ENCODE measurements at places on chromosomes 2 and 18.

- no peaks in the 10 kb centered on the region for H3K27me3 ChIP-seq
- DNase-seq, result no peak
- H3K4me3 ChIP-seq, result no peak overlapping the region
- H3K27ac ChIP-seq, result no peak overlapping the region
- no peaks in the 10 kb centered on the region for H3K4me1 ChIP-seq
These were observed 488.7 kb upstream of the TCF4 start for GRCh38 chr18:56076723-56077122.

GRCh38 chr2:10223932-10224720 lies 78.6 kb upstream of the HPCAL1 start:
- DNase-seq, result no peak
- no peaks in the 10 kb centered on the region for H3K4me1 ChIP-seq
- H3K36me3 ChIP-seq, result no peaks in the 10 kb centered on the region
- no peak overlapping the region for H3K4me3 ChIP-seq
- H3K27ac ChIP-seq, result no peak overlapping the region
- no peaks in the 10 kb centered on the region for H3K27me3 ChIP-seq

- DNase-seq, result no peak
- no peaks in the 10 kb centered on the region for H3K4me1 ChIP-seq
- peaks cover 18% of the 10 kb centered on the region for H3K36me3 ChIP-seq
- H3K4me3 ChIP-seq, result no peak overlapping the region
- H3K27ac ChIP-seq, result no peak overlapping the region
These were observed 46.6 kb downstream of the SMAD2 start for GRCh38 chr18:47883771-47884413.

GRCh38 chr2:12549641-12550040 lies 167.1 kb upstream of the TRIB2 start:
- no peak overlapping the region for H3K27ac ChIP-seq
- H3K4me1 ChIP-seq, result no peaks in the 10 kb centered on the region
- no peak for DNase-seq
- no peak overlapping the region for H3K4me3 ChIP-seq
- no peaks in the 10 kb centered on the region for H3K36me3 ChIP-seq

- H3K4me1 ChIP-seq, result no peaks in the 10 kb centered on the region
- H3K36me3 ChIP-seq, result no peaks in the 10 kb centered on the region
- DNase-seq, result no peak
These were observed 193.7 kb downstream of the INO80D start for GRCh38 chr2:205892251-205892655.

DNA sequence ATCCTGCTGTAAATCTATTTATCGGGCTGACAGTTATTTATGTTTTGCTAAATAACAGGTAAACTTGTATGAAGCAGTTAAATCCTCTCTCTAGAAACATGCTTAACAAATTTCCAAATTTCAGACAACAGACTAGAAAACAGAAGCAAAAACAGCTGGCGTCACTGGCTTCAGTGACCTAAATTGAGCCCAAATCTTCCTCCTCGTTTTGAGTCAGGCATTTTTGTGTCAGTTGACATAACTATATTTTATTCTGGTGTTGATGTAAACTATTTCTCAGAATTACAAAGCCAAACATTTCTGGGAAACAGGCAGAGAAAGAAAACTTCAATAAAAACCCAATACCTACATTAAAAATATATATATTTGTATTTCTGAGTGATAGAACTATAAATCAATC lies 21.7 kb downstream of the RBMS1 start:
- H3K4me1 ChIP-seq, result peaks cover 10% of the 10 kb centered on the region
- no peak for DNase-seq
- no peaks in the 10 kb centered on the region for H3K27me3 ChIP-seq
- no peaks in the 10 kb centered on the region for H3K36me3 ChIP-seq
- no peak overlapping the region for H3K27ac ChIP-seq

DNA sequence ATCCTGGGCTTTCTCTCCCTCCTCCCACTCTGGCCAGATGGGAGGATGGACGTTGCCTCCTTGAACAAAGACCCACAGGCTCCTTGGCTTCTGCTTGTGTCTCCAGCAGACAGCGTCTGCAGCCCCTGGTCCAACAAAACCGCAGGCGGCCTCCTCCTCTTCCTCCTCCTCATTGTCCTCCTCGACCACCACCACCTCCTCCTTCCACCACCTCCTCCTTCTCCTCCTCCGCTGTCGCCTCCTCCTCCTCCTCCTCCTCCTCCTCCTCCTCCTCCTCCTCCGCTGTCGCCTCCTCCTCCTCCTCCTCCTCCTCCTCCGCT lies 45.7 kb upstream of the ALPP start:
- H3K36me3 ChIP-seq, result no peaks in the 10 kb centered on the region
- no peaks in the 10 kb centered on the region for H3K27me3 ChIP-seq
- H3K4me1 ChIP-seq, result no peaks in the 10 kb centered on the region
- H3K4me3 ChIP-seq, result no peak overlapping the region
- no peak for DNase-seq

- no peaks in the 10 kb centered on the region for H3K36me3 ChIP-seq
- no peak overlapping the region for H3K27ac ChIP-seq
- no peak overlapping the region for H3K4me3 ChIP-seq
- no peaks in the 10 kb centered on the region for H3K4me1 ChIP-seq
These were observed 239.4 kb downstream of the KLHL29 start for GRCh38 chr2:23624378-23624777.

DNA sequence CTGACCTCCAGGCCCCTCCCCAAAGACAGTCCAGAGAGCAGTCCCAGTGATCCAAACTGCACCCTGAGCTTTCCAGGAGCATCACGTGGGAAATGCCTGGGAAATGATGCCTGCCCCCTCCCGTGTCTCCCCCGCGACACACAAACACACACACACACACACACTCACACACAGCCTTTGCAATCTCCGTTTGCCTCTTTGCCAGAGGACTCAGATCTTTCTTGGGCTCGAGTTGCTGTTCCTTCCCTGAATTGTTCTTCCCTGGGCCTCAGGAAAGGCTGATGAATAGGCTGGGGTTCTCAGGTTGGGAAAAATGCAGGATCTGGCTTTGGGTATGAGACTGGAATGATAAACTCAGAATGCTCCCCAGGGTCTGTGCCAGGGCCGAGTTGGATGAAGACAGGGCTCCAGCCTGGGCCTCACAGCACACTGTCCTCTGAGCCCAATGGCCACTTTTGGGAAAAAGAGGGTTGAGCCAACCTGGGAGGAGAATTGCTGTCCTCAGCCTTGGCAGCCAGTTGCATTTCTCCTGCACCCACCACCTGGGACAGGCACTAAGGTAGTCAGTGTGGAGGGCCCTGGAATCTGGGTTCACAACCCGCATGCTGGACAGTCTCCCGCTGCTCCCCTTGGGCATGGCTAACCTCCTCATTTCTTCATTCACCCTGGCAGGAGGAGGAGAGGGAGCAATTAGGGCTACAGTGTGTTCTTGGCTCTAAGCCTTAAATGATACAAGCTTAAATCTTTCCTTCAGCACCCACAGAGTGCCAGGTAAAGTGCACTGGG lies 43.9 kb upstream of the ATP6V1B1 start:
- H3K4me3 ChIP-seq, result no peak overlapping the region
- no peaks in the 10 kb centered on the region for H3K36me3 ChIP-seq
- no peak for DNase-seq
- peaks cover 100% of the 10 kb centered on the region for H3K27me3 ChIP-seq
- no peak overlapping the region for H3K27ac ChIP-seq

DNA sequence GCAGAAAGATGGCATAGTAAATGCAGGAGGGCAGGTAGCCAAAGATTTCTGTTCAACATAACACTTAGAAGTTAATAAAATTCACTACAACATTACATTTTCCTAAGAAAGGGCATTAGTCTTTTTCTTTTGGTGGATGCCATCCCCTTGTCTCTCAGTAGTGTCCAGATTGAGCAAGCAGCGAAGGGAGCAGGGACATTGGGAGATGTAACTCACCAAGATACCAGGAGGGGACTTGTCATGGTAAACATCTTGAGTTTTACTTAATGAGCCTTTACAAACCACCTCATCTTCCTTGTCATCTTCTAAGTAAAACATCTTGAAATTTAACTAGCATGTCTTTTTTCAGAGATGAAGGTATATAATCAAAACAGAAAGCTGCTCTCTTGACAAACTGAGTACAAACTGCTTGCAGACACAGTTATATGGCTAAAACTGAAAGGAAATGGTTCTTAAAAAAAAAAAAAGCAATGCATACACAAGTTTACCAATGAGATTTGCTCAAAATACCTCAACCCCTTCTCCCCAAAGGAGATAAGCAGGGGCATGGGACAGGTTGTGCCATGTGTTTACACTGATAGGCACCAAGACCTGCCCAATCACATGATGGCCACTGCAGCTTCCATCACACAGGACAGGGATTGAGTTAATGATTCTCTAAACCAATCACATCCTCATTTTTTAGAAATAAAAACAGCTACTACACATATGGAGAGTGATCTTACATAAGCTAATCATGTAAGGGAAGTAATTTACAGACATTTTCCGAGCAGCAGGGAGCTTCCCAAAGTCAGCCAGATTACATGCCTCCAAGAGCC lies 30.3 kb downstream of the LPIN2 start:
- no peak overlapping the region for H3K4me3 ChIP-seq
- H3K27ac ChIP-seq, result no peak overlapping the region
- H3K27me3 ChIP-seq, result no peaks in the 10 kb centered on the region
- H3K36me3 ChIP-seq, result no peaks in the 10 kb centered on the region
- peaks cover 6% of the 10 kb centered on the region for H3K4me1 ChIP-seq

- peaks cover 14% of the 10 kb centered on the region for H3K36me3 ChIP-seq
- no peaks in the 10 kb centered on the region for H3K27me3 ChIP-seq
- DNase-seq, result no peak
- no peak overlapping the region for H3K27ac ChIP-seq
- H3K4me1 ChIP-seq, result peaks cover 15% of the 10 kb centered on the region
These were observed 8.5 kb downstream of the HS6ST1 start for GRCh38 chr2:128310094-128310716.

DNA sequence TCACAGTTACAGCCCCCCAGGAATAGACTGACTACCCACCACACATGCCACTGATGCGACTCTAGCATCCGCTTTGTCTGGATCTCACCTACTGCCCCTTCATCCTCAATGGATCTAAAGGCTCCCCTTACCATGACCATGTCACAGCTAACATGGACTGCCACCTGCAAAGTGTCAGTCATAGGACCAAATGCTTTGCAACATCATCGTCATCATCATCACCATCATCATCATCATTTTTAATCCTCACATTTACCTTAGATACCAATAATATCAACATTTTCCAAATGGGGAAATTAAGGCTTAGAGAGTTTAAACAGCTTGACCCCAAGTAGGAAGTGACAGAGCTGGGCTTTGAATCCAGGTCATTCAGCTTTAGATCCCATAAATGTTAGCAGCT lies 60.1 kb upstream of the NEDD4L start:
- no peak overlapping the region for H3K4me3 ChIP-seq
- H3K4me1 ChIP-seq, result no peaks in the 10 kb centered on the region
- H3K36me3 ChIP-seq, result no peaks in the 10 kb centered on the region
